ENCODE measurements at places on chromosomes 3 and 15.

DNA sequence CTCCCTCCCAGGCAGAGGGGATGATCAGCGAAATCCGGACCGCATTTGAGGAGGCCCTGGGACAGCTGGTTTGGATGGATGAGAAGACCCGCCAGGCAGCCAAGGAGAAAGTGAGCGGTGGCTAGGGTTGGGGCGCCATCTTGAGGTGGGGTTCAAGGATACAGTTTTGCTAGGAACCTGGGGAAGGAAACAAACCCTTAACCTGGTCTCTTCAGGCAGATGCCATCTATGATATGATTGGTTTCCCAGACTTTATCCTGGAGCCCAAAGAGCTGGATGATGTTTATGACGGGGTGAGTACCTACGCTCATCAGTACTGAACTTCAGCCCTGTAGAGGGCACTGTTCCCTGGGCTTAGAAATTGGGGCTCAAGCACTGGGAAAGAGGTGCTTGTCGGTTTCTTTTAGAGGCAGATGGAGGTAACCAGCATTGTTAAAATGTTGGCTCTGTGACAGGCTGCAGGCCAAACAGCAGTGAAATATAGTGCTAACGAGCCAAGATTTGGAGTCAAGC, 9.6 kb upstream of the PSMD2 start:
- peak; percentile 23 for DNase-seq

DNA sequence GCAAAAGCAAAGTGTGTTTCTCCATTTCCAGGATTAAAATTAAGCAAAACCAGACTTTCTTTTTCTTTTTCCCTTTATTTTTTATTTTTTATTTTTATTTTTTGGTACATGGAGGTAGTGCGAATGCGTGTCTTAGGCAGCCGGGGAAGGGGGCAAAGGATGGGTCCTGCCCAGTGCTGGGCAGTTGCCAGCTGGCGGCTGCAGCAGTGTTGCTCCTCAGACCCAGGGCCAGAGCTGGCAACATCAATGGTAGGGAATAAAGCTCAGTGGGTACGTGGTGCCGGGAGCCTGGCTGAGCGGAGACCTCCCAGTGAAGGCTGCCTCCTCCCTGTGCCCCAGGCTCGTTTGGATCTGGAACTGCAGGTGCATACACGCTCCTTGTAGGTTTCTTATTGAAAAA, 46.3 kb downstream of the POLR2M start:
- DNase-seq: no peak

GRCh38 chr15:78220713-78221112, 13.7 kb downstream of the ACSBG1 start:
- no peak for DNase-seq

- DNase-seq: no peak
These were observed 53.5 kb upstream of the CHST2 start for GRCh38 chr3:143066033-143066432.

DNA sequence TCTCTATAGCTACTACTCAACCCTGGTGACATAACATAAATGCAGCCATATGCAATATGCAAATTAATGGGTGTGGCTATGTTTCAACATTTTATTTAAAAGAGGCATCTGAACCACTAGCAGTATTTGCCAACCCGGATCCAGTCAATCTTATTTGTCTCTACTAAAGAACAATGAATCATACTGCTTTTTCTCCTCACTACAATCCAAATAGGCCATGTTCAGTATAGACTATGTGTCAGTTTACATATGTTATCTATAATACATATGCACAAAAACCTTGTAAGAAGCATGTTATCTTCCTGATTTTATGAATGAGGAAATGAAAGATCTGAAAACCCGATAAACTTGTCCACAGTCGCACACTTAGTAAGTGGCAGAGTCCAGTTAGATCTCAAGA, 125.7 kb downstream of the STAG1 start:
- DNase-seq: no peak

- no peak for DNase-seq
These were observed 51.3 kb downstream of the GPD1L start for GRCh38 chr3:32157600-32158264.

DNA sequence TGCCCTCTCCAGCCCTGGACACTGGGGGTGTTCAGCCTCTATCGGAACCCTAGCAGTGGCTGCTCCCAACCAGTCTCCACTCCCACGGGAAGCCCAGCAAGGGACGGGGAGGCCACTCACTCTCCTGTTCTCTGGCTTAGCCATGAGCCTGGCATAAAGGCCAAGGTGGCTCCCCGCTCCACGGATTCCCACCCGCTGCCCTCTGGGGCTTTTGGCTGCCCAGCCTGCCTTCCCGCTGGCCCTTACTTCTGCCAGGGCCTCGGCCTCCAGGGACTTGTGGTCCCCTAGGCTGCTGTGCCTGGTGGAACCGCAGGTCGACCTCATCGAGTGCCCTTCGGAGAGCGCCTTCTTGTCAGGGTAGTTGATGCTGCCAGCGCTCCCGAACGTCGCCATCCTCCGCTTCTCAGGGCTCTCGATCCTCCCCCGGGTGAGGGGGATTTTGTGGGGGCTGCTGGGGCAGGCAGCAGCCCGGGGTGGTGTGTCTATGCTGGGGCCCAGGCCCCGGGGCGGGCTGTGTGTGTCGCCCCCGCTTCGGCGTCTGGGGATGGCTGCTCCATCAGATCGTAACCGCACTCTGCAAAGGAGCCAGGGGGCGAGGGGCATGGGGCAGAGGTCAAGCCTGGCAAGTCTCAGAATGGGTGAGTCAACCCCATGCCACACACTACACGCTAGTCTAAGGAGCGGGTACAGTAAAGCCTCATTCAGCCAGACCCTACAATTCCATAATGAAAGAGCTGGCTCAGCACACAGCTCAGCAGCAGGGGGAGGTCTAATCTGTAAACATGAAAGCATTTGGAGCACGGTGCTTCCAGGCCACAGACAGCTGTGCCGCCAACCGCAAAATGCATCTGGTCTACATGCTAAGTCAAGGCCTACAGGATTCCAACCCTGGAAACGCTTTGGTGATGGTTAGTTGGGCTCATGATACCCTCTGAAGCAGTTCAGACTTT, 27.3 kb upstream of the RAD18 start:
- DNase-seq: no peak
